Activated T-cell treated with anti-CD3 and anti-CD28 coated beads, Interleukin-2, amount 50 U/mL, for 72 hours (primary cell): ENCODE measurements at places on chromosomes 16 and 17.

- no peak for DNase-seq
- no peaks in the 10 kb centered on the region for H3K4me1 ChIP-seq
- H3K27me3 ChIP-seq, result no peaks in the 10 kb centered on the region
- no peak overlapping the region for H3K27ac ChIP-seq
Measured at GRCh38 chr16:87691686-87692079, 74.1 kb downstream of the KLHDC4 start.

- no peak overlapping the region for H3K27ac ChIP-seq
- H3K36me3 ChIP-seq, result peaks cover 2% of the 10 kb centered on the region
- no peaks in the 10 kb centered on the region for H3K27me3 ChIP-seq
- H3K4me1 ChIP-seq, result peaks cover 18% of the 10 kb centered on the region
- DNase-seq, result no peak
Measured at GRCh38 chr17:65532101-65532890, 29.2 kb downstream of the AXIN2 start.

DNA sequence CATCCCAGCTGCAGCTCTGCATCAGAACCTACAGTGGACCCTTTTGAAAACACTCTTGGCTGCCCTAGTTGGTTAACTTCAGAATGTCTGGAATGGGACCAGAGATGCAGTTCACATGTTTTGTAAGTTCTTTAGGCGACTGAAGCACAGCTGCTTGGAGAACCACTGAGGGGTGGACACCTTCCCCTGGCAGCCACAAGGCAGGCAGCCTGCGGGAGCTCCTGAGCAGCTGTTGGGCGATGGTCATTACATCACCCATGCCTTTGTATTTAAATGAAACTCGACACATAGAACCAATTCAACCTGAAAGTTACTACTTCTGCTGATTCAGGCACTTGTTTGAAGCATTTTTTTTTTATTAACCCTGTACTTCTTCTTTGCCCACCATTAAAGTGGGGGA lies 151.5 kb downstream of the LGALS9B start:
- H3K36me3 ChIP-seq, result no peaks in the 10 kb centered on the region
- DNase-seq, result no peak
- no peaks in the 10 kb centered on the region for H3K4me1 ChIP-seq
- no peak overlapping the region for H3K4me3 ChIP-seq
- no peak overlapping the region for H3K27ac ChIP-seq
- no peaks in the 10 kb centered on the region for H3K27me3 ChIP-seq

- H3K27ac ChIP-seq, result no peak overlapping the region
- no peak for DNase-seq
- H3K4me3 ChIP-seq, result no peak overlapping the region
- no peaks in the 10 kb centered on the region for H3K27me3 ChIP-seq
Measured at GRCh38 chr16:2528161-2529060, 2.8 kb downstream of the CEMP1 start.

- H3K27me3 ChIP-seq, result peaks cover 3% of the 10 kb centered on the region
- H3K36me3 ChIP-seq, result peaks cover 4% of the 10 kb centered on the region
- H3K27ac ChIP-seq, result peak overlapping the region; percentile 34
- no peak for DNase-seq
Measured at GRCh38 chr17:14304222-14304772, 3.4 kb downstream of the HS3ST3B1 start.

- H3K4me1 ChIP-seq, result no peaks in the 10 kb centered on the region
- H3K27ac ChIP-seq, result no peak overlapping the region
- DNase-seq, result no peak
- H3K36me3 ChIP-seq, result no peaks in the 10 kb centered on the region
- H3K27me3 ChIP-seq, result no peaks in the 10 kb centered on the region
Measured at GRCh38 chr17:56274491-56274890, 121.2 kb downstream of the ANKFN1 start.

DNA sequence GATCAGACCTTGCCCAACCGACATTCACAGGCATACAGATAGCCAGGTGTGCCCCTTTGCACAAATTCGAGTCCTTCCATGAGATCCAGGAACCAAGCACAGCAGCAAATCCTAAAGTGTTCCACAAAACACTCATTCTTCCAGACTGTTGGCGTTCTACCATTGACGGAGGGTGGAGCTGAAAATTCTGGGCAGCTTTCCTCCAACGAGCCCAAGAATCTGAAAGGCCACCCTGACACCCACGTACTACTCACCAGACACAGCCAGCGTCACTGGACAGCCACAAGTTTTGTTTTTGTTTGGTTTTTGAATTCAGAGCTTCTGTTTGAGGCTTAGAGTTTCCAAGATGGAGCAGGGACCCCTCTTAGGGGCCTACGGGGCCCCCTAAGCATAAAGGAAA lies 83.8 kb downstream of the PMP22 start:
- H3K27me3 ChIP-seq, result peaks cover 7% of the 10 kb centered on the region
- no peaks in the 10 kb centered on the region for H3K36me3 ChIP-seq
- H3K4me3 ChIP-seq, result no peak overlapping the region
- H3K4me1 ChIP-seq, result no peaks in the 10 kb centered on the region

DNA sequence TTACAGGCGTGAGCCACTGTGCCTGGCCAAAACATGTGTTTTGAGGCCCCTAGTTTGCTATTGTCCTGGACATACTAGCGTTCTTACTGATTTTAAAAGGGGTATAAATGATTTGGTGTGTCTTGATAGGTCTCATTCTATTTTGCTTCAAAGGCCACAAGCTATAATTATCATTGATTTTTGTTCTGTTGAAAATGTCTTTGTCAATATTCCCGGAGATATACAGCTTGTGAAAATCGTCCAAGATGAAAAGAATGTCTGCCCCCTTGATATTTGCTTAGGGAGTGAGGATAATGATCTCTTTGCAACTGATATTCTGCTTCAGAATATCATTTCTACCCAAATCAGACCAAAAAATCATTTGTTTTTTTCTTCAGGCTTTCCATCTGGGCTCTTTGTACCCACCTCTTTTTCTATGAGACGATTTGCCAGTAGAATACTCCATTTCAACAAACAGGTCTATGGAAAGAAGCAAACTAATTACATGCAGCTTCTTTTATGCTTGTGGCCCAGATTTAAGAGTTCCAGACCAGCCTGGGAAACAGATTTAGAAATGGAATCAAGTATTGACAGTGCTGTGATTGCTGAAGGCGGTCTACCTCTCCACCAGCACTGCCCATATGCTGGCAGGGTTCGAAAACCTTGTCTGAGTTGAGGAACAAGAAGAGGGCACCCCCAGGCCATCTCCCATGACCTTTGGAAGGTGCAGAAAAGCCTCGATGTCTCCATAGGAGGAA lies 14.1 kb upstream of the ST6GALNAC1 start:
- no peaks in the 10 kb centered on the region for H3K27me3 ChIP-seq
- no peaks in the 10 kb centered on the region for H3K36me3 ChIP-seq
- no peak overlapping the region for H3K27ac ChIP-seq
- H3K4me1 ChIP-seq, result peaks cover 21% of the 10 kb centered on the region
- H3K4me3 ChIP-seq, result no peak overlapping the region

- H3K27ac ChIP-seq, result no peak overlapping the region
- H3K27me3 ChIP-seq, result no peaks in the 10 kb centered on the region
- peaks cover 59% of the 10 kb centered on the region for H3K4me1 ChIP-seq
- no peak overlapping the region for H3K4me3 ChIP-seq
Measured at GRCh38 chr17:40347319-40348135, 17.0 kb downstream of the GJD3 start.

- DNase-seq, result no peak
- peaks cover 4% of the 10 kb centered on the region for H3K4me1 ChIP-seq
- H3K27ac ChIP-seq, result no peak overlapping the region
- no peaks in the 10 kb centered on the region for H3K27me3 ChIP-seq
- no peak overlapping the region for H3K4me3 ChIP-seq
Measured at GRCh38 chr16:3590736-3591435, 13.7 kb upstream of the NLRC3 start.

DNA sequence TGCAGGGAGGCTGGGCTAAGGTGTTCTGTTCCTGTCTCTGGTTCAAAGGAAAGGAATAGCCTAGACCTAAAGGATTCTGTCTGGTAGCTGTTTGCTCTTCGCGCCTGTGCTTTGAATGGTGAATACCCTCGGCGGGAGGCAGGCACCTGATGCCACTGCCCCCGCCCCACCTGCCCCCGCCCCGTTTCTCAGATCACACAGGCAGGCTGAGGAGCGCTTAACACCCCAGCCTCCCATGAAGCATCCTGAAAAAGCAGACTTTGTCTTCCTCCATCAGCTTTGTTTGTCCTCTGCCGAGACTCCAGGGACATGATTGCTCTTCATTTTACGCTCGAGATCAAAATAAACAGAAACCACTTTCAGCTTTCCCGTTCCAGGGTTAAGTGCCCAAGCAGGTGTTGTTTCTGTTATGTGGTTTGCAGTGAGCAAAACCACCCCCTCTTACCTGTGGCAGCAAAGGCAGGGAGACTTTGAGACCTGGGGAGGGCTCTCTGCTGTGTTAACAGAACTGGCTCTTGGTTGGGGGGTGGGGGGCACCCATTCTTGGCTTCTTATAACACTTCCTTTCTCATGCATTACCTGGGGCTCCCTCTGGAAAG lies 452.1 kb downstream of the WWOX start:
- H3K27ac ChIP-seq, result no peak overlapping the region
- H3K36me3 ChIP-seq, result no peaks in the 10 kb centered on the region
- DNase-seq, result no peak
- no peak overlapping the region for H3K4me3 ChIP-seq
- peaks cover 9% of the 10 kb centered on the region for H3K4me1 ChIP-seq

GRCh38 chr17:1224330-1224729 lies 44.5 kb upstream of the ABR start:
- no peaks in the 10 kb centered on the region for H3K36me3 ChIP-seq
- peaks cover 19% of the 10 kb centered on the region for H3K27me3 ChIP-seq
- DNase-seq, result no peak
- no peak overlapping the region for H3K4me3 ChIP-seq

GRCh38 chr17:69575346-69575761 lies 160.9 kb downstream of the MAP2K6 start:
- DNase-seq, result no peak
- peaks cover 22% of the 10 kb centered on the region for H3K27me3 ChIP-seq
- H3K4me3 ChIP-seq, result no peak overlapping the region

GRCh38 chr16:68281368-68282063 lies 17.2 kb downstream of the SLC7A6 start:
- no peak for DNase-seq
- peak overlapping the region; percentile 79 for H3K27ac ChIP-seq
- peaks cover 26% of the 10 kb centered on the region for H3K36me3 ChIP-seq
- H3K4me3 ChIP-seq, result peak overlapping the region; percentile 0
- H3K27me3 ChIP-seq, result no peaks in the 10 kb centered on the region

DNA sequence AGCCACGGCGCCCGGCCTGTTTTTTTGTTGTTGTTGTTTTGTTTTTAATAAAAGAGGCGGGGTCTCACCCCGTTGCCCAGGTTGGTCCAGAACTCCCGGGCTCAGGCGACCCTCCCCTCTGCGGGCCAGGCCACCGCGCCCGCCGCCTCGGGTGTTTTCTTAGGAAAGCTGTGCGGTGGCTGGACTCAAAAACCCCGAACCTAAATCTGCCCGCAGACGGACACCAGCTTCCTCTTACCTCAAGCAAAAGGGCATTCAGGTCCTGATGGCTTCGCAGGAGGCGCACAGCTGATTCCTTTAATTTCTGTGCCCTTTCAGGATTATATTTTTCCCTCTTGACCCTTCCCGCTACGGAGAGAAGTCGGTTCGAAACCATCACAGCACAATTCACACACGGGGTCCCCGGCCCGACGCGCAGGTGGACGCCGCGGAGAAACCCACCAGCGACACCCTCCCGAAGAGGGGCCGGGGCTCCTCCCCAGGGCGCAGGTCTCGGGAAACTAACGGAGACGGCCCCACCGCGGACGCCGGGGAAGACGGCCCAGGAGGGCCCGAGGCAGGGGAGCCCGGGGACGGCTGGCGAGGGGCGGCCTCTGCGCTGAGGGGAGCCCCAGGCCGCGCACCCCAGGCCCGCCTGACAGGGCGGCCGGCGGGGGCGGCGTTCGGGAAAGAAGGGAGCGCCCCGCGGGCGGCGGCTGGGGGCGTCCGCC lies 653 bp downstream of the FANCA start:
- H3K27ac ChIP-seq, result no peak overlapping the region
- H3K4me3 ChIP-seq, result peak overlapping the region; percentile 85
- no peaks in the 10 kb centered on the region for H3K27me3 ChIP-seq

DNA sequence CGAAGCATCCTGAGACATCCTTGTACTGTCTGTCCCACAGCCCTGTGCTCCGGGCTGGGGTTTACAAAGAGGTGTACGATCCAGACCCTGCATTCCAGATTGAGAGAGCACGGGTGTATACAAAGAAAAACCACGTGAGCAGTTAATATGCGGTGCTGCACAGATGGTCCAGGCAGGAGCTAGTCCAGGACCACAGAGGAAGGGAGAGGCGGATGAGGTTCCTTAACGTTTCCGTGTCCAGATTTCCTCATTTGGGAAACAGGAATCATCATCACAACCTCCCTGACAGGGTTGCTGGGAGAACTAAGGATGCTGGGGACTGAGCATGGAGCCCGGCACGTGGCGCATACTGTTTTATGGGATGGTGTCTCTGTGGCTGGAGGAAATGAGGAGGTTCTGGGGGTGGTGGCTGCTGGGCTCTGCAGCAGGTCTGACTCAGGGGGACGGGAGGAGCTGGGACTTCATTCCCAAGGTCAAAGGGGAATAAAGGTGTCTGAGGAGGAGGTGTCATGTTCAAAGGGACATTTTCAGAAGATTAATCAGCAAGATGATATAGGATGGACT lies 26.2 kb downstream of the WIPI1 start:
- H3K4me3 ChIP-seq, result no peak overlapping the region
- no peaks in the 10 kb centered on the region for H3K27me3 ChIP-seq
- H3K36me3 ChIP-seq, result peaks cover 22% of the 10 kb centered on the region
- peaks cover 12% of the 10 kb centered on the region for H3K4me1 ChIP-seq

- no peaks in the 10 kb centered on the region for H3K36me3 ChIP-seq
- no peak overlapping the region for H3K27ac ChIP-seq
- DNase-seq, result peak; percentile 62
- H3K27me3 ChIP-seq, result no peaks in the 10 kb centered on the region
- no peak overlapping the region for H3K4me3 ChIP-seq
- peaks cover 7% of the 10 kb centered on the region for H3K4me1 ChIP-seq
Measured at GRCh38 chr17:28416703-28417311, 10.8 kb upstream of the SLC46A1 start.

- H3K27ac ChIP-seq, result no peak overlapping the region
- no peak for DNase-seq
- no peak overlapping the region for H3K4me3 ChIP-seq
- no peaks in the 10 kb centered on the region for H3K4me1 ChIP-seq
- peaks cover 25% of the 10 kb centered on the region for H3K36me3 ChIP-seq
- no peaks in the 10 kb centered on the region for H3K27me3 ChIP-seq
Measured at GRCh38 chr17:72813481-72813880, 279.0 kb downstream of the SLC39A11 start.

DNA sequence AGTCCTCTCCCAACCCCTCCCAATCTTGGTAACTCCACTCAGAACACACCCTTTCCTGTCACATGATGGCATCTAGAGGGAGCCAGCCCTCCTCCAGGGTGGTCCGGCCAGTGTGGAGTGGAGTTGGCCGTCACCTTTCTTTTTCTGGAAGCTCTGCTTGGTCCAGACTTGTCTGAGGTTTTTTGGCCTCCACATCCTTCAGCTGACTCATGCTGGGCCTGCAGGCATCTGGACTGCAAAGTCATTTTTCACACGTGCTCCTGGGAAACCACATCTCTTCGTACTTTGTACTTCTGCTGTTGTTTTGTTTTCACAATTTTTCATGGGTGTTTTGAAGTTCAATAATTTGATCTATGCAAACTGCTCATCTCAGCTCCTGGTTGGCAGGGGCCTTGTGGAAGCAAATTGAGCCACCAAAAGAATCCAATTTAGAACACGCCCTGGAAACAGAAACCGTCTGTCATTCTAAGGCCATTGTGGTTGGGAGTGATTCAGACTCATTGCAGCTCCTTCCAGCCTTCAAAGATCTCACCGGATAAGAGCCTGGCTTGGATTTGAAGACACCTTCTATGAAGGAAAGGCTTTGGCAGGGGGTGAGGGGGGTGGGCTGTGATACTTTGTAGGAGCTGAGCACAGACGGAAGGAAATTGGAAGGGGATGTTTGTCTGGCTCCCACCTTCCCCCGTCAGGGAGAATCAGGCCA lies 42.4 kb upstream of the NF1 start:
- peaks cover 2% of the 10 kb centered on the region for H3K36me3 ChIP-seq
- peak overlapping the region; percentile 40 for H3K4me3 ChIP-seq
- H3K27me3 ChIP-seq, result no peaks in the 10 kb centered on the region
- peak overlapping the region; percentile 30 for H3K27ac ChIP-seq
- no peak for DNase-seq
